ENCODE measurements at places on chromosomes 7 and 10.
A peak's percentile ranks its signal among the peaks of the same experiment; 100 is the strongest.

GRCh38 chr7:69889976-69890351 lies 291.7 kb downstream of the AUTS2 start:
- no peak for DNase-seq

DNA sequence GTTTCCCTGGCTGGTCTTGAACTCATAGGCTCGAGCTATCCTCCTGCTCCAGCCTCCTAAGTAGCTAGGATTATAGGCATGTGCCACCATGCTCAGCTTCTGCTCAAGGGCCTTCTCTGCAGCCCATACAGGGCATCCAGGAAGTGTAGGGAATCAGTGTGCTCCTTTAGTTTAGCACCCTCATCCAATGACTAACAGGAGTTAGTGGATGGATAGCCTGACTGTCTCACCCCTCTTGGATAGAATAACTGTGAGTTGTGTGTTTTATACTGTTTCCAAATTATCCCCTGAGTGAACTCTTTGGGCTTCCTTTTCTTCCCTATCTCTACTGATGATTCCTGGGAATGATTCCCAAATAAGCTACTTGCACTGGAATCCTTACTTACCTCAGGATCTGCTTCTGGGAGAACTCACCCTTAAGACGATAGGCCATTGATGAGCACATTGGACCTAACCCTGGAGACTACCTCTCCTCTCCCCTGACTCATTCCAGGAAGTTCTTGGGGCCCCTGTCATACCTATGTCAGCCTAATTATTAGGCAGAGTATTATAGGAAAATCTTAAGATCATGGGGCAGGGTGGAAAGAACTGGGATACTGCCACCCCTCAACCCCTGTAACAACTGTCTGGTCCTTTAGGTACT lies 18.5 kb downstream of the STRIP2 start:
- DNase-seq = no peak

GRCh38 chr10:32972929-32973328 lies 14.9 kb upstream of the ITGB1 start:
- DNase-seq = no peak

GRCh38 chr7:30221764-30222163 lies 62.6 kb upstream of the ZNRF2 start:
- no peak for DNase-seq

DNA sequence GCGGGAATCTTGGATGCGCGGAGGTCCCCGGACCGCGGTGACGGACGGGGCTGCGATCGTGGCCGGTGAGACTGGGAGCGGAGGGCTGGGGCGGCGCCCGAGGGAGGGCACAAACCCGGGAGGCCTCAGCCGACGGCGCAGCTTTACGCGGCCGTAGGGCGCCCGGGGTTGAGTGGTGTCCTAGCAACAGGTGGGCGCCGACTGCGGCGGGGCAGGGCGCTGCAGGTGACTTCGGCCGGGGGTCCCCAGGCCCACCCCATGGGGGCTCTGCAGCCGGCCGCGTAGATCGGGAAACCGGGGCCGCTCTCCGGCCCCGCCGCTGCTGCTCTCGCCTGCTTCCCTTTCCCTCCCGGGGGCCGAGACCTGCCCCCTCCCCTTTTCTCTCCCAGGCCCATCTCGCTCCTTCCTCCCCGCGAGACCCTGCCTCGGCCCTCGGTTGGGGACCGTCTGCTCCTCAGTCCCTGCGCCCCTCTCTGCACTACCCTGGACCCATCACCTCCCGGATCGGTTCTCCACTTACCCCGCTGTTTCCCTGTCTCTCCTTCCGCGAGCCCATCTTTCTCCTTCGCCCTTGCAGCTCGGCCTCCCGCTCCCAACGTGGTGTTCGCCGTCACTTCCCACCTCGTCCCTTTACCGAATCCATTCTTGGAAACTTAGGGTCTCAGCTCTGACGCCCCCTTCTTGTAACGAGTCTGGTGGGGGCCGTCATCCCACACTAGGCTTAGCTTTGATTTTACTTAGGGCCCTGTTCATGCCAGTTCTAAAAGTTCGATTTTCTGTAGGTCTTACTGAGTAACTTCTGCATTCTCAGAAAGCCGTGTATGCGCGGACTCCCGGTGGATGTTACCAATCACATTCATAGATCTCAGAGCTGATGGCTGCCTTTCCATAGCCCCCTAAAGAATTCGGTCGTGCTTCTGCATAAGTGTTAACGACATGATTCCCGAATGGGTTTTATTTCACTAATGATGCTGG lies 18.5 kb upstream of the ACBD5 start:
- DNase-seq = peak; percentile 14

- DNase-seq = no peak
Observed at GRCh38 chr10:31186225-31187000, 132.6 kb upstream of the ZEB1 start.

GRCh38 chr7:4237296-4238235 lies 444.5 kb upstream of the FOXK1 start:
- DNase-seq = no peak

GRCh38 chr10:35375091-35375765 lies 38.9 kb downstream of the CCNY start:
- DNase-seq = no peak

DNA sequence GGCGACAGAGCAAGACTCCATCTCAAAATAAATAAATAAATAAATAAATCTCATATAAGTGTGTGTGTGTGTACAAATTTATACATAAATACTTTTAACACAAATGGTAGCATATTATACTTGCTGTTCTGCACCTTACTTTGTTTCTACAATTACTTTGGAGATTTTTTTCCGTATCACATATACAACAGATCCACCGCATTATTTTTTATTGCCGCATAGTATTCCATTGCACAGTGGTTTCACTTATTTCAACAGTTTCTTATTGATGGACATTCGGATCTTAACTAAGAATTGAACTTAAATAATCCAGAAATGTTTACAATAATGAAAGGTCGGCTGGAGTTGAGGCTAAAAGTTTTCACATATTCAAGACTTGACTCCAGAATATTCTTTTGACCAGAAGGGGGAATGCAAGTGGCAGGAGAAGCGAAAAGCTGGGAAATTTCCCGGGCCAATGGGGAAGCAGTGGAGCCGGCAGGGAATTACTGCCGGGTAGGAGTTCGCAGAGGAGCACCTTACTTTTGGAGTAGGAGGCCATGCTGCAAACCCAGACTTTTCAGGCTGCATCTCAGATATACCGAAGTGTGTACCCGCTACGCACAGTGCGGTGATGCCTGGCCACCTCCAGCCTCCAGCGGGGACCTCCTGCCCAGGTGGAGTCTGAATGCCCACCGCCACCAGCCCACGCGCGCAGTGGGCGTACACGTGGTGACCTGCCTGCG lies 415 bp upstream of the CNNM1 start:
- DNase-seq = peak; percentile 22

DNA sequence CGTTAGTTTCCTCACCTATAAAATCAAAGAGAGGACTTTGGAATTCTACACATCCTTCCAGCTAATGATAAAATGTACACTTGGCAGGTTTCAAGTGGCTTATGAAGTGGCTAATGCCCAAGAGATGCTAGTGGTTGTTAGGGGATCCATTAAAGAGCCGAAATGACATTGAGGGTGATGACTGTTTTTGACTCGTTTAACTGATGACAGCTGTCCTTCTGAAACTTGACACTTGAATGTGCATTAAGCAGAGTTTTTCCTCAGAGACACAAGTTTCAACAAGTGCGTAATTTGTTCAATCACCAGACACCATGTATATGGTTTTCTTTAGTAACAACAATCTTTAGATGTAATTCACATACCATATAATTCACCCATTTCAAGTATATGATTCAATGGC lies 1.6 kb upstream of the PRF1 start:
- no peak for DNase-seq

DNA sequence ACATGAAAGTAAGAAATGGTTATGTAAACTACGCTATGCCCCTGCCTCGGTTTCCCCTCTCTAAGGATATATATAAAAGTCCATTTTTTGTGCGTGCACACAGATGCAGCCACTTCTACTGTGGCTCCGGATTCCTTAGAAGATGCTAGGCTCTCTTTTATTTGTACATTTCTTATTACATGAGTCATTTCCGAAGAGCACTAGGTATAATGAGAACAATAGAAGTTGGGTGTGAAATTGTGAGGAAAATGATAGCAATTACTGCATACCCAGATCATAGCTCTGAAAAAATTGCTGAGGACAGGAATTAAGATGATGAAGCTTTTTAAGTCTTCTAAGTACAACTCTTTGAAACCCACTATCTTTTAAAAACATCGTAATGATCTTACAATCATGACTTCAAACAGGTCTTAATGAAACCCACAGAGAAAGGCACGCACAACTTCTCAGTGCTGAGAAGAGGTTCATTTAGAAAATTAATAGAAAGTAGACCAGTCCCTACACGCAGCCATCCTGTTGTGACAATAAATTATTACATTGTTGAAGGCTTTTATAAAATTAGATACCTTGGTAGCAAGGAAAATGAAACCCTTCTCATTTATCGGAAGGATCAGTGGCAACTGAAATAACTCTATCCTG lies 96.2 kb upstream of the FGFR2 start:
- DNase-seq = no peak

DNA sequence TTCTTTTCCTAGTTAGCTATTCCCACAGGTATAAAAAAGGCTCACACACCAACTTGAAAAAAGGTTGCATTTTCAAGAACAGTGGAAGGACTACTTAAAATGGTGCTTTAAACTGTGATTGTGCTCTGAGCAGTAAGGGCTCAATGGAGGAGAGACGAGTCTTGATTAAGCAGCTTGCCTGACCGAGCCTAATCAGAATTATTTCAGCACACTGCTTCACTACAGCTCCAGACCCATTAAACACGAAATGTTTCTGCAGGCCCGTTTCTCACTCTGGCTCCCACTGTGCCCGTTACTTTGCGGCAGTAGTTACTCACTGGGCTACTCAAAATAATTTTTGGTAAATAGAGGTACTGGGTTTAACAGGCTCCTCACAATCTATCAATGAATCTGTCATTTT lies 126.0 kb downstream of the NRCAM start:
- no peak for DNase-seq

- DNase-seq = peak; percentile 9
Observed at GRCh38 chr10:178208-178607, 43.0 kb downstream of the ZMYND11 start.

- no peak for DNase-seq
Observed at GRCh38 chr7:132433301-132433700, 143.0 kb downstream of the PLXNA4 start.

DNA sequence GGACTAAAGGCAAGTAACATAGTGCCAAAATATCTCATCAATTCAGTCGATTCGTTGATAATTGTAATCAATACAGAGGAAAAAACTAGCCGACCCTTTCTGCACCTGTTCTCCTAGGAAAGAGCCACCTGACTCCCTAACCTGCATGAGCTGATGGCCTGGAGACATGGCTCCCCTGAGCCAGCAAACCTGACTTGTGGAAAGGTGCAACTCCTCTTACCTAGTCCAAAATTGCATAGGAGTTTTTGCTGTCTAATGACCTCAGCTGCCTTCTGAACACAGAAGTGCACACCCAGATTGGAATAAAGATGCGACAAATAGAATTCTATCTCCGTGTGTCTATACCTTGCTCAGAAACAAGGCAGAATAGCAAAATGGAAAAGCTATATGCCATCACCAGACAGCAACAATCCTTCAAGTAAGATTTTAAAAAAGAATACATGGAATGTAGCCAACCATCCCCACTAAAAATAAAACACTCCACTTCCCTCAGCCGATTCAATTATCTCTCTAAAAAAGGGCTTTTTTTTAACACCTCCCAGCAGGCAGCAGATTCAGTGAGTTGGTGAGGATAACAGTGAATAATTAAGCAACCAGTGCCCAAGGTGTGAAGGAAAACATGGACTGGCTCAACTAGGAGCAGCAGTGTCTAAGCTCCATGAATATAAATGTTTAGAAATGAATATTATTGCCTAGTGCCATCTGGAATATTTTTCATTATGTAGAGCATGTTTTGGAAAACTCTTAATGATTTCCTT lies 26.6 kb upstream of the LMTK2 start:
- DNase-seq = no peak

GRCh38 chr7:117083648-117084047 lies 130.3 kb downstream of the ST7 start:
- DNase-seq = no peak

DNA sequence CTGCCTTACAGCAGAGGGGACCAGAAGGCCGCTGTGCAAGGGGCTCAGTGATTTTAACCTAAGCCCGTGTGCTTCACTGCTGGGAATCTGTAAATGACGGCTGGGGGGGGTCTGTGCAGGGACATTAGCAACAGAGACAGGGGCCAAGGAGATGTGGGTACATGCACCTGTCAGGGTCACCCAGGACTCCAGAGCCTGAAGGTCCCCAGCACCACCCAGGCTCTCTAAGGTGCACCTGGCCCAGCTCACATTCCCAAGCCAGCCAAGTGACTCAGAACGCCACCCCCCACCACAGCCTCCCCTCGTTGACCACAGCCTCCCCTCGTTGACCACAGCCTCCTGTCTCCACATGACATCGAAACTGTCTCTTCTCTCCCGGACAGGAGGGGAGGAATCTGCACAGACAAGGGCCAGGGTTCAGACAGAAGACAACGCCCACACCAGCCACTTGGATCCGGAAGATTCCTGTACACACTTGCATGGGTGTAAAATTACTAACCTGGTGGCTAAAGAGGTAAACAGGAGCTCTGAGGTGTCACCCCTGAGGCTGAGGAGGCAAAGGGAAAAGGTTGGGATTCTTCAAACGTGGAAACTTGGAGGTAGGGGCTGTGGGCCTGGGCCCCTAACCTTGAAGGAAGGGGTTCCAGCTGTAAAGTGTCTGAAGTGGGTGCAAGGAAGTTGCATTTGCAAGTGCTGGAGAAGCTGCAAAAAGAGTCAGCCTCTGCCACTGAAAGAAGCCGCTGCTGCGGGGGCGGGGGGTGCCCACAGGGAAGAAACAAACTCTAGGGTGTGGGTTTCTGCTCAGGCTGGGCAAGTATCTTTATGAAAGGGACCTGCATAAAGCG lies 27.0 kb downstream of the CALML3 start:
- no peak for DNase-seq

DNA sequence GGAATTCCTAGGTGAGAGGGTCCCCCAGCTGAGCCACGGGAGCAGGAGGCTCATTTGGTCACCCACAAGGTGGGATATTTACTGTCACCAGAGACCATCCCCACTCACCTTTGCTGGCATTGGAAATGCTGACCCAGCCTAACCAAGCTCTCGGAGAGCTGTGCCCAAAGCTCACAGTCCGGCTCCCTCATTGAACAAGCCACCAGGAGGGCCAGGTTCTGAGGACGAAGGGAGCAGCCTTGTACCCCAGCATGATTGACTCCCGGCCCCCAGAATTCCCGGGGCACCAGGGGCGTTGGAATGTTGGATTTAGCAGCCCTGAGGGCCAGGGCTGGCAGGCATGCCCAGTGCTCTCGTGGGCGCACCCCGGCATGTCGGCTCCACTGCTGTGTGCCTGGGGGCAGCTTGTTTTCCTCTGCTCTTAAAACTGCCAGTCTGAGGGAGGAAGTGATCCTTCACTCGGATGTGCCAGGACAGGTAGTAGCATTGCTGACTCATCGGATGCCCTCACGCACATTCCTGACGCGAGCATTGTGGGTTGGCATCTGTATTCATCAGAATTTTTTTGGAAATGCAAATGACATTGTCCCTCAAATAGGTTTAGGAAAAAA lies 23.3 kb downstream of the CLIP2 start:
- DNase-seq = no peak

- DNase-seq = peak; percentile 55
Observed at GRCh38 chr7:117323851-117324711, 1.2 kb upstream of the WNT2 start.

- no peak for DNase-seq
Observed at GRCh38 chr7:37069336-37069735, 345.0 kb upstream of the AOAH start.

GRCh38 chr7:106041140-106041717 lies 70.9 kb downstream of the SYPL1 start:
- peak; percentile 33 for DNase-seq
